ENCODE measurements at places on chromosomes 12 and 14.

GRCh38 chr12:81083018-81083417 lies 5.1 kb downstream of the ACSS3 start:
- no peak for DNase-seq

- no peak for DNase-seq
Measured at GRCh38 chr12:18387706-18388105, 126.4 kb downstream of the PIK3C2G start.

- DNase-seq = no peak
Measured at GRCh38 chr14:52146504-52146903, 77.6 kb upstream of the NID2 start.

- no peak for DNase-seq
Measured at GRCh38 chr14:63543826-63544406, 739 bp upstream of the PPP2R5E start.

DNA sequence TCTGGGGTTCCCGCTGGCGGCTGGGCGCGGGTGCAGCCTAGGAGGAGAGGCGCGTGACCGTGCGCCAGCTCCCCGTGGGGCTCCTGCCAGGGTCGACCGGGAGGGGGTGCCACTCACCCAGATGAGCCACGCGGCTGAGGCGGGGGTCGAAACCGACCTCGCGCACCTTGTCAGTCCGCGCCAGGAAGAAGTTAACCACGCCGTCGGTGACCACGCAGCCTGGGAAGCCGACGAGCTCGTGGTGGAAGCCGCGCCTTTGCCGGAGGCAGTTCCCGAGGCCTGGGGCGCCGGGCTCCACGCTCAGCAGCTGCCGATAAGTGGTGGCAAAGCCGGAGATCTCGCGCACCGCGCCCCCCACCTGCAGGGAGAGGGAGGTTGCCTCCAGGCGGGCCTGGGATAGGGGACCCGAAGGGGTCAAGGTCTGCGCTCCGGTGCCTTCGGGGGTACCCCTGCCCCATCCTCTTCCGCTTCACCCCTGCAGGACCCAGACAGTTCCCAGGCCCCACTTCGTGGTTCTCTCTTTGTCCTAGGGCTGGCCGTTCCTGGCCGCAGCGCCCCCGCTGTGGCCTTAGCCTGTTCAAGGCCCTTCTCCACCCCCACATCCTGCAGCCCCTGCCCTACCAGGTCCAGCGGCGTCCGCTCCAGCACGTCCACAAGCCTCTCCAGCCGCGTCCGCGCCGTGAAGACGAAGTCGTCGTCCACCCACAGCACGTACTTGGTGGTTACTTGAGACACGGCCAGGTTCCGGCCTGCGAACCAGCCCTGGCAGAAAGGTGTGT lies 5.3 kb downstream of the B4GALNT1 start:
- peak; percentile 43 for DNase-seq

DNA sequence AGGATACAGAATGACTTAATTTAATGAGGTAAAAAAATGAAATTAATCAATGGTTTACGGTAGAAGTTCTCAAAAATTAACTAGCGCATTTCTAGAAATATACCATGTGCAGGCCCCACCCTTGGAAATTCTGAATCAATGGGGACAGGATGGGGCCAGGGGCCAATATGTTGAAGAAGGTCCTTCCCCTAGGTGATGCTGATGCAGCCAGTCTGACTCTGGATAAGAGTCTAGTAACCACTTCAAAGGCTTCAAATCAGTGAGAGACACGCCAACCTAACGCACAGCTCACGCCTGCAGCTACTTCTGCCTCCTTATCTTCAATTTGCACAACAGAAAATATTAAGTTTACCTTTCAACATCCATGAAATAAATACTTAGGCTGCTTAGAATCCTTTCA lies 14.9 kb downstream of the GIT2 start:
- no peak for DNase-seq

- DNase-seq = peak; percentile 92
Measured at GRCh38 chr12:53221203-53222080, 10.6 kb downstream of the RARG start.

DNA sequence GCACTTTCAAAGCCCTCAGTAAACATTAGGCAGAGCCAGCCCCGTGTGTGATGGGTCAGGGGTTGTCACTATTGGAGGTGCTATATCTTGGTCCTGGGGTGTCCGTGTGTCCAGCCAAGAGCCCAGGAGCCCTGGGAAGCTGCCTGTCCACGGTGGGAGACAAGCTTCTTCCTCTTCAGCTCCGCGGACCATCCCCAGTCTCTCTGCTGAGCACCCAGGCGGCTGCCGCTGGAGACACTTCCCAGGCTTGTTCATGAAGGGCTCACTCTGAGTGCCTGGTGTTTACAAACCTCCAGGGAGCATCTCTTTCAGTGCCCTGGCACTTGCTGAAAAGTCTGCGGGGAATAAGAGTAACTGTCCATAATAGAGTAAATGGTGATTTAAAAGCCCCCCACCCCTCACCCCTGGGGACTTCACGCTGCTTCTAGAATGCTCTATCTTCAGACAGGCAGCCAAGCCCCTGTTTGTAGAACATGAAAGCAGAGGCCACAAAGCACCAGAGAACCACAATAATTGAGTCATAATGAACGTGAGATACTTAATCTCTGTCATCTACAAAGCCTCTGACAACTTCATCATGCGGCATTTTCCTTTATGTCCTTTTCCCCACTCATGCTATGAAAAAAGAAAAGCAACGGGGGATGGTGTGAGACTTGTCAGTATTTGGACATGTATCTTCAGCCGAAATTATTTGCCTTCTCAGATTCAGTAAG lies 178.6 kb downstream of the TMEM132C start:
- no peak for DNase-seq

- DNase-seq = no peak
Measured at GRCh38 chr12:58557171-58557570, 363.1 kb downstream of the LRIG3 start.

GRCh38 chr14:84543859-84544258 lies 986.1 kb upstream of the FLRT2 start:
- no peak for DNase-seq

GRCh38 chr14:24605435-24606190 lies 3.9 kb downstream of the GZMH start:
- peak; percentile 14 for DNase-seq
